ENCODE measurements at places on chromosomes 12 and 14. TPM values are rescaled to one million over a fixed set of nuclear protein-coding genes. Genes with fewer than 3 reads are reported as not detected.

Gene COA8
- 39.5 TPM for polyA plus RNA-seq

Gene TAS2R30
- polyA plus RNA-seq: 0.27 TPM

Gene ITGA5
- 40.6 TPM for polyA plus RNA-seq

Gene RFLNA
- 5.6 TPM for polyA plus RNA-seq

Gene ZNF10
- polyA plus RNA-seq: 18.8 TPM

Gene TTC8
- 35.9 TPM for polyA plus RNA-seq

Gene DAO
- polyA plus RNA-seq: 2.0 TPM

Gene RIMKLB
- polyA plus RNA-seq: 77.8 TPM

DNA sequence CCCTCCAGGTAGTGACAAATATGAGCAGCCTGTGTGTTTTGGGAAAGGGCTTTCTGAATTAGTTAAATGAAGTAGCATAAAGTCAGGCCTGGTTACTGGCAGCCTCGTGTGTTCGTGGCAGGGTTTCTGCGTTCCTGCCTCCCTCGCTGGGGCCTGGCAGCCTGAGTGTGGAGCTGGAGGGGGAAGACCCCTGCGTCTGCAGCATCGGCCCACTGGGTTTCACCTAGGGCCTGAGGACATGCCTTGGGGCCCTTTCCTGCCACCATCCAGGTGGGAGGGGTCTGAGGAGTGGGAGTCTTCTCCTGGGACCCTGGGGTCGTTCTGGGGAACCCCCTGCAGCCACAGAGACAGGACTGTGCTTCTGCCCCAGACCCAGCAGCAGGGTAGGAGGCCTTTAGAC is 20.4 kb upstream of the AMN start:
- no peak for DNase-seq

DNA sequence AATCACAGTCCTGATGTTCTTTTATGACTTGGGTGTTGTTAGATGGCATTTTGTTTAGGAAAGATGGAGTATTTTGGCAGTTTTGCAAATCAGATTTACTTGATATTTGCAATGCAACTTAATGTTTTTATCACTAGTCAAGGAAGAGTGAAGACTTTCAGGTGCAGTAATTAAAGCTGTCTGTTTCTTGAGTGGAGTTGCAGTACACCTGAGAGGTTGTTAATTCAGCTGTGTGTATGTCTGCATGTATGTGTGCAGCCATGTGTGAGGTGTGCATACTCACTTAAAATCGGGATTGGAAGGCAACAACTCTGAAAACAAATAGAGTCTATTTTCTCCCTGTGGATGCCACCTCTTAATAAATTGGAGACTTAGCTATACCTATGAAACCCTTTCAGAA is 94.5 kb downstream of the RMST start:
- no peak for DNase-seq

- DNase-seq: no peak
Observed at GRCh38 chr12:52091061-52091460, 11.6 kb downstream of the SMIM41 start.

DNA sequence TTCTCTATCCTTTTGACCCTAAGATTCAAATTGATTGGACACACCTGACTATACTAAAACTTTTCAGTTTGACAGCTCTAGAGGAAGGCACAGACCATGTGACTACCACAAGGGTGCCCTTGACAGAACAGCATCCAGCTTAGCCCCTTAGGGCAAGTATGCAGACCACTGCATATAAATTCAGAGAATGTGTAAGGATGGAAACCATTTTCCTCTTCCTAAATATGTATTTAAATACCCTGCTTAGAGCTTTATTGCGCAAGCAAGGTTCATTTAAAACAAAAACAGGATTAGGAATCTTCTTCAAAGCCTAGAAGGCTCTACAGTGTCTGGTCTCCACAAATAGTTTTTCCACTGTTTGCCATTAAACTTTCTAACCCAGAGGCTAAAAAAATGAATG is 202.8 kb downstream of the MED13L start:
- DNase-seq: no peak

DNA sequence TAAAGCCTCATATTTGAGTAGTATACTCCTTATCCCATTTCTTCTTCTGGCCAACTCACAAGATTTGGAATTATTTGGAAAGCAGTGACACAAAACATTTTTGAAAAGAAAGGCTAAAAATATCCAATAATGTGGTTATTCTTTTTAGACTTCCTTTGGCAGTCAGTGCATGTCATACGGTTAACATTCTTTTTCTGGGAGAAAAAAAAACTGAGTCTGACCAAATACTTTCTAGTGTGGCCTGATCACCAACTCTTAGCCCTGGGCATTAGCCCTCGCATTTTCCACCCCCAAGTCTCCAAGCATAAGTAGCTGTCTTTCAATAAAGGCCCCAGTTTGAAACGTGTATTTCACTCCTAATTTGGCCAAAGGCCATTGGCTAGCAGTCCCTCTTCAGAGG is 5.9 kb downstream of the RASSF3 start:
- DNase-seq: no peak

- DNase-seq: no peak
Observed at GRCh38 chr14:68094158-68094557, 274.6 kb downstream of the RAD51B start.

DNA sequence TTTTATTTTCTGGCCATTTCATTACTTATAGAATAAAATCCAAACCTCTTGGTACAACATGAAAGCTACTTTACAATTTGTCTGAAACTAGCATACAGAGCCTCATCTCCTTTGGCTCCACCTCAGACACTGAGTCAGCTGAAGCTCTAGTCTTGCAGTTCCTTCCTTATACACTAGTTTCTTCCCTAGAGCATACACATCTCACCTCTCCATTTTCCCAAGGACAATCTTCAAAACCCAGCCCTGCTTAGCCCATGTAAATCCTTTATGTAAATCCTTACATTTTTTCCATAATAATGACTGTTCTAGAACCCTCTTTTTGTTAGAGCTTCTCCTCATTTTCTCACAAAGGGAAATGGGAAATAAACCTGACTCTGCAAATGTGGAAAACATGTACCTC is 463.4 kb downstream of the SLC16A7 start:
- DNase-seq: no peak

DNA sequence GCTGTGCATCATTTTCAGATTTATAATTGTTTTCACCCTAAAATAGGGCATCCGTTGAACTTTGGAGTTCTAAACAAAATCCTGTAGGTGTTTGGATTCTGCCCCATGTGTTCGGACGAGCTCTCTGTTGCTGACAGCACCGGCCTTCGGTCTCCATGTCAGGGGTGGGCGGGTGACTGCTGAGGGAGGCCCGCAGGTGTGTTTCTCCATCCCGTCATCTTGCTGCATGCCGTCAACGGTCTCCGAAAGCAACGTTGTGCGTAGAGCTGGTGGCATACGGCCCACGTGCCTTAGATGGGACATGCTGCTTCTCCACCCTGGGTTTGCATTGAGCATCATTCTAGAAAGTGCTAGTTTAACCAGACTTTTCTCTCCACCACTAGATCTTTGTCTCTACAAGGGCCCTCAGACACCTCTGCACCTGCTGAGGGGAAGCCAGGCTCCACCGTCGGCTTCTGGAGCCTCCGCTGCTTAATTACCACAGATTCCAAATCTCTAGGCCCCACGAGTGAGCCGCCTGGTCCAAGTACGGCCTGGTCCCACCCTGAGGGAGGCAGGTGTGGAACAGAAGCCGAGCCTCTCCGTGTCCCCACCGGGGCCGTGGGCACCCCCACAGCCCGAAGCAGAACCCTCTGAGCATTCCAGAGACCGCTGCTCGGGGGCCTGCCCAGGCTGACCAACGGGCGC is 15.7 kb upstream of the AMN start:
- no peak for DNase-seq

DNA sequence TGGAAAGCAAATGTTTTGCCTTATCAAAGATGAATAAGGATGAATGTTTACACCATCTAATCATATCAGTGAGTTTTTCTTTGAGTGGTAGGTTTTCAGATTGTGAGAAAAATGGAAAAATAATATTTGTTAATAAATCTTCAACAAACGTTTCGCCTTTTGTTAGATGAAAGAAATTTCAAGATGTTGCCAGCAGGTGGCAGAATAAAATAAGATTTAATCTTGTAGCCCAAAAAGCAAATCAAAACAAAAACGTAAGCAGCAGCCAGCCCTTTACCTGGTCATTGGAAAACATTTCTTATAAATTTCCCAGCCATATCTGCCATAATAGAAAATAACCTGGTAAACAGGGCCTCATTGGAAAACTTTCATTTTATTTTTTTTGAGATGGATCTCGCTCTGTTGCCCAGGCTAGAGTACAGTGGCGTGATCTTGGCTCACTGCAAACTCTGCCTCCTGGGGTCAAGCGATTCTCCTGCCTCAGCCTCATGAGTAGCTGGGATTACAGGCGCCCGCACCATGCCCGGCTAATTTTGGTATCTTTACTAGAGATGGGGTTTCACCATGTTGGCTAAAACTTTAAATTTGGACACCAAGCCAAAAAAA is 15.4 kb upstream of the TMEM120B start:
- no peak for DNase-seq

DNA sequence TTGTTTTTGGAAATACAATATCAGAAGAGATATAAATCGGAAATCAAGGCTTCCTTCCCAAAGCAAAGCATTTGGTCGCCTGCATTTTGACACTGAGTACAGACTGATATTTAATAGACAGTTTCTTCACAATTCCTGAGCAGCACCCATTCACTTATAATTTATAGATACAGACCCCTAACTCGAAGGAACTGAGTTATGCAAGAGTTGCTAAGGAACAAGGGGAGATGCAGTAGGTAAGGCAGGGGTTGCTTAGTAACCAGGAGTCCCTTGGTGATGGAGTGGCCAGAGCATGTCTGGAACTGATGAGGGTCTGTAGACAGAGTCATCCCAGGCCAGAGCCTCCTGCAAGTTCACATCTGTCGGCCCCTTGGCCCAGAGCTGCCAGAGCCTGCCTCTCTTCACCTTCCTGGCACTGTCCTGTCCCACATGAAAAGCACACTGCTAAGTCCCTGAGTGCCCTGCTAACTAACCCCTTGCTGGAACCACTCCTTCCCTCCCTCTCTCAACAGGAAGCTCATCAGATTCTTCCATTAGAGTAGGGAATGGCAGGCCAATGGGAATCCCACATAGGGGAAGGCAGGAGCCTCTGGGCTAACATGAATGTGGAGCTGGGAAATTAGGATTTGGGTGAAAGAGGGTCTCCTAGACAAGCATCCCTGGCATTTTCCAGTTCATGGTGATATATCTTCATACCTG is 3.6 kb upstream of the DHRS2 start:
- no peak for DNase-seq

GRCh38 chr12:114686773-114687500 is 3.0 kb upstream of the TBX3 start:
- DNase-seq: no peak

DNA sequence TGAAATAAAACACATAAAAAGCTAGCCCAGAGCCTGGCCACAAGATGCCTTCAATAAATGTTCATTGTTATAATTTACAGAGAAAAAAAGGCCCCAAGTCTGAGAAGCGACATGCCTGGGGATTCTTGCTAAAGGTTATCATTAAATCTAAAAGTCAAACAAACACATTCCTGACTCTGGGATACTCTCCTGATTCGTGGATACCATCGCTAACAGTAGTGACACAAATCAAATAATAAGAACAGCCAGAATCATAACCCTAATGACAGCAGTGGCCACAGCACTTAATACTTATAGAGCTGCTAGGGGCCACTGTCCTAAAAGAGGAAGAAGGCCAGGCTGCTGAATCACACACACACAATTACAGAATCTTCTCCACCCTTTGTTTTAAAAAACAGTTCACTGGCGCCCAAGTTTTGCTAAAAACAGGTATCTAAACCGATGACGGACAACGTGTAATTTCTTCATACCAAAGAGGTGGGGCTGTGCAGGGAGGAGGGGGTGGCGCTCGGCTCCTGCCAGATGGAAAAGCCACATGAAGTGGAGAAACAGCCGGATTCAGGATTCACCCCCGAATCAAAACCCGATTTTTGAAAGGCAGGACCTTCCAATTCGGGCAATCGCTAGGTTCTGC is 1.2 kb downstream of the CLIP1 start:
- DNase-seq: no peak

- DNase-seq: no peak
Observed at GRCh38 chr14:60651796-60652673, 2.8 kb upstream of the SIX1 start.

DNA sequence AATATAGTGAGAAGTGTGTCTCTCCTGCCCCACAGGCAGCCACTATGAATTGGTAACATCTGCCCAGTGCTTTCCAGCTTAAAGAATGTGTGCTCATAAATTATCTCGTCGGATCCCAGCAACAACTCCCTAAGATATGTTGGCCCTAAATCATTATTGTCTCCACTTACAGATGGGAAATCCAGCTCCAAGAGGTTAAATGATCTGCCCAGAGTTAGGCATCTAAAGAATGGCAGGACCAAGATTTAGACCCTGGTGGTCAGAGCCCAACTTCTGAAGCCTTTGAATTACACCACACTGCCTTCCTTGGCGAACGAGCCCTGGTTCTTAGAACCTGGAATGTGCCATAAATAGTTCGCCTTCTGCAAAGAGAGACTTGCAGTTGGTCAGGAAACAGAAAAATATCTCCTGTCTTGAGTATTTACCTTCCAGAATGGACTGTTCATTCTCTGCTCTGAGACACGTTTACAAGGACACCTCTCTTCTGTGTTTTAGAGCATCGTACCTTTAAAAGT is 20.1 kb upstream of the PLEK2 start:
- DNase-seq: no peak

DNA sequence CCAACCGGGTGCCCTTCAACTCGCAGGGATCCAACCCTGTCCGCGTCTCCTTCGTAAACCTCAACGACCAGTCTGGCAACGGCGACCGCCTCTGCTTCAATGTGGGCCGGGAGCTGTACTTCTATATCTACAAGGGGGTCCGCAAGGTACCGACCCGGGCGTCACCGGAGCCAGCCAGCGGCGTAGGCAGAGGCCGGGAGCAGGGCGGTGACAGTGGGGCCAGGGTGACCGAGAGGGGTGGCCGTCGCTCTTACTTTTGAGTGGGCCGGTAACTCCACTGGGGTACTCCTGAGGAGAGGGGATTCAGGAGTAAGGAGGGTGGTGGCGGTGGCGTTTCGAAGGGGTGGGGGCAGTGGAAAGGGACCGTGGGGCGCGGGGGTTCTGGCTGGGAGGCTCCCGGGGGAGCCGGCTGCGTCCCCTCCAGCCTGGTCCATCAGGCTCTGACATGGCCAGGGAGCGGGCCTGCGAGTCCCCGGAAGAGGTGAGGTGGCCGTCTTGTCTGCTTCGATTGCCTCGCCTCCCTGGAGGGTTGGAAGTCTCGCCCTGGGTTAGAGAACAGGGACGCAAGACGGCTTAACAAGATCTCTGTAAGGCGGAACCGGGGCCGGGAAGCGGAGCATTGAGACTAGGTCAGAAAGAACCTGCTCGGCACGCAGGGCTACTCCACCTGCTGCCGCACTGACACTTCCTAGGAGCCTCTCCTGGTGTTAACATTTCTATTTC is 491 bp downstream of the WDR20 start:
- DNase-seq: no peak

- DNase-seq: peak; percentile 3
Observed at GRCh38 chr12:102232446-102232845, 34.8 kb upstream of the PMCH start.

DNA sequence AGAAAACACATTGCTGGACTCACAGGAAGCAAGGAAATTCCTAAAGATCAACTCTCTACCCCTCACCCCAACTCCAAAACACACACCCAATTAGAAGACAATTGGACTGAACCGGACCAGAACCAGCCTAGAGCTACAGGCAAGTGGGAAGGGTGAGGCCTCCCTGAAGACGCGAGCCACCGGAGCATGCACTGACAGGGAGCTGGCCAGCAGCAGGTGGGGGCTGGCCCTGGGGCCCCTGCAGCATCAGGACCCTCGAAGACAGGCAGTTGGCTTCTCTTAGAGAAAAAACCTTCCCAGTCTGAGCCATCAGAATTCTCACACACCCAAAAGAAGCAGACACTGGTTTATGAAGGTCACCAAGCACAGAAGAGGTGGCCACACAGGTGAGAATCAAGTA is 209.5 kb upstream of the DIO3 start:
- no peak for DNase-seq

GRCh38 chr12:51377099-51377984 is 13.9 kb downstream of the GALNT6 start:
- DNase-seq: no peak
